ENCODE measurements at places on chromosomes 4 and X.

GRCh38 chrX:15853586-15854079 is 980 bp downstream of the AP1S2 start:
- DNase-seq, result peak; percentile 21

DNA sequence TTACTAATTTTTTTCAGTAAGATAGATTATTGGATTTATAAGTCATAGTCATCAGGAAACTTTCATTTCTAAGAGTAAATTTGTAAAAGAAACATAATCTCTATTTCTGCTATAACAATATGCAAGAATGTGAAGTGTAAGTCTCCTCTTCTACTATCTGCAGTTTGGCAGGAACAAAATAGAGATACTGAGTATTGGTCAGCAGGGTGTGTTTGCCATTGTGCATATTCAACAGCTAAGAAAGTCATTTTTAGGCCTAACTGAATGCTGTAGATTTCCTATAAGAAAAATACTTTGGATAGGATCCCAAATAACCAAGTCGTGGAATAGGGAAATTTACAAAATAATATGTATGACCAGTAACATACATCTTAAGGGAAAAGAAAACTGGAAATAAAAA is 253.3 kb upstream of the EPHA5 start:
- DNase-seq, result no peak

GRCh38 chr4:153025406-153025805 is 89.3 kb downstream of the FHDC1 start:
- DNase-seq, result no peak

- DNase-seq, result peak; percentile 67
These were observed 8.0 kb downstream of the HERC3 start for GRCh38 chr4:88600176-88600838.

DNA sequence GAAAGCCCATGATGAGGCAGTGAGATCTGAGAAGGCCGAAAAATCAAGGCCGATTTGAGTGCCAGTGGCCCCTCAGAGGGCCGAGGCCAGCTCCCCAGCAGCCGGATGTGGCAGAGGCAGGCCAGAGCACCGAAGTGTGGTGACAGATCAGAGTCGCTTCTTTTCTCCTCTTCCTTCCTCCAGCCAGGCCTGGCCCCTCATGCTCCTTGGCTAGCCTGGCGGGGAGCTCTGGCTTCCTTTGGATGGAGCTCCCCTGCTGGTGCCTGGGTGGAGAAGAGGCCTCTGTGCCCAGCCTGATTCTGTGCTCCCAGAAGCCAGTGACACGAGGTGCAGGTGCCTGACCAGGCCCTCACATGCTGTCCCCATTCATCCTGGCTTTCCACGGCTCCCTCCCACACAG is 127.2 kb upstream of the PABPC4L start:
- no peak for DNase-seq

Measured in fibroblast of lung (primary cell).